Right ventricle myocardium inferior (tissue), 1 donor: ENCODE measurements at places on chromosomes 2 and 18. TPM values are rescaled to one million over a fixed set of nuclear protein-coding genes. Genes with fewer than 3 reads are reported as not detected.

Gene MYO7B
- total RNA-seq = 0.46 TPM

Gene CNRIP1
- total RNA-seq = 12.5 TPM

Gene CROCC2
- not detected for total RNA-seq

GRCh38 chr2:114472246-114472645, 29.8 kb downstream of the DPP10 start:
- no peak for DNase-seq

GRCh38 chr2:38788306-38788705, 10.3 kb downstream of the GEMIN6 start:
- no peak for DNase-seq

GRCh38 chr2:161708350-161708975, 84.2 kb downstream of the SLC4A10 start:
- DNase-seq = no peak

DNA sequence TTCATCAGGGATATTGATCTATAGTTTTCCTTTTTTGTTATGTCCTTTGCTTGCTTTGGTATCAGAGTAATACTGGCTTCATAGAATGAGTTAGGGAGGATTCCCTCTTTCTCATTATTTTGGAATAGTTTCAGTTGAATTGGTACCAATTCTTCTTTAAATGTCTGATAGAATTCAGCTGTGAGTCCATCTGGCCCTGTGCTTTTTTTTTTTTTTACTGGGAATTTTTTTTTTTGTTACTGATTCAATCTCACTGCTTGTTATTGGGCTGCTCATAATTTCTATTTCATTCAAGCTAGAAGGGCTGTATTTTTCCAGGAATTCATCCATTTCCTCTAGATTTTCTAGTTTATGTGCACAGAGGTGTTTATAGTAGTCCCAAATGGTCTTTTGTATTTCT, 103.9 kb downstream of the RND3 start:
- no peak for DNase-seq

DNA sequence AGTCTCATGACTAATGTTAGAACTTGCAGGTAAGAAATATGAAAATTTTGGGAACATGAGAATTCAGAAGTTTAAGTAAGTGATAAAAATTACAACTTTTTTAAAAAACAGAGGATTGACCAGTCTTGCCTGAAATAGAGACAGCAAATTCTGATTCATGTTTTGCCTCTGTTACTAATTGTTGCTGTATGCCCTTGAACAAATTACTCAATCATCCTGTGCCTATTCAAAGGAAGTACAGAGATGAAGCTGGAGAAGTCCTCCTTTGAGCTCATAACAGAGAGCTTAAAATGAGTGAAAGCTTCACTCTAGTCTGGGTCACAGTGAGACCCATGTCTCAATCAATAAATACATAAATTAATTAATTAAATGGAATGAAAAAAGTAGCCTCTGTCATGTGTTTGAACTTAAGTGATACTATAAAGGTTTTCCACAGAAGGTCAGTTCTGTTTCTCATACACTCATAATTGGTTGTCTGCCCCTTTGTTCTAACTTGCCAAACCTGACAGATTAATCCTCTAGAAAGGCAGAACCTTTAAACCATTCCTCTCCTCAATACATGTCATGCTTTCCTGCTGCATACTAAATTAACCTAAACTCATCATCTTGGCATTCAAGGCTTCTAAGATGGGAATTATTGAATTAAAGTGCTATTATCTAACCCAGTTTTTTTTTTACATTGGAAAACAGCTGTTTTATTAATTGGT, 374.6 kb upstream of the LRATD1 start:
- DNase-seq = no peak

DNA sequence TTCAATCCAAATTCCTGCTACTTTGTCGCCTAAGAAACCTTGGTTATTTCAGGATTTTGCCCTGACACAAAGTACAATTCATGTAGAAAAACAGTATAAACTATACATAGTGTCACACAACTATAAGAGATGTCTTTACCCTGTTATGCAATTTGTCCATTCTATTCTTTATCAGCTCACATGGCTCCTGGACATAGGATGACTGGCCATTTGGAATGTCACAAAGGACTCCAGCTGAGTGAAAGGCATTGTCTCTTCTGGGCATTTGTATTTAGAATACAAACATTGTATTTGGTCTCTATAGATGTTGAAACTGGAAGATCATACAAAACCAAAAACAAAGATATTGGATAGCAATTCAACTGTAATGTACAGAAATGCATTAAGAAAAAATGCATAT, 944.6 kb upstream of the LRRTM1 start:
- DNase-seq = no peak

DNA sequence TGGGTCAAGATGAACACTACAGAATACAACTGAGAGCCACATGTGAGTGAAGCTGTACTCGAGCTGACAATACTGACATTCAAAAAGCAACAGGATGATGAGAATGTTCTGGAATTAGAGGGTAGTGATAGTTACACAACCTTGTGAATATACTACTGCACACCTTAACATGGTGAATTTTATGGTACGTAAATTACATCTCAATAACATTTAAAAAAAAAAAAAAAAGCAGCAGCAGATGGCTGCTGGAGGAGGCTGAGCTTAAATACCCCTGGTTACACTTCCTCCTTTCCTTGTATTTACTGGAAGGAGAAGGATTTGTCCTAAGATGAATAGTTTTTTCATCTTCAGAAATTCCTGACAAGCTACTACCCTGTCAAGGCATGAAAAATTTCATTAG, 45.5 kb upstream of the CYP1B1 start:
- DNase-seq = no peak

GRCh38 chr2:218362606-218363005, 5.9 kb downstream of the CATIP start:
- no peak for DNase-seq

DNA sequence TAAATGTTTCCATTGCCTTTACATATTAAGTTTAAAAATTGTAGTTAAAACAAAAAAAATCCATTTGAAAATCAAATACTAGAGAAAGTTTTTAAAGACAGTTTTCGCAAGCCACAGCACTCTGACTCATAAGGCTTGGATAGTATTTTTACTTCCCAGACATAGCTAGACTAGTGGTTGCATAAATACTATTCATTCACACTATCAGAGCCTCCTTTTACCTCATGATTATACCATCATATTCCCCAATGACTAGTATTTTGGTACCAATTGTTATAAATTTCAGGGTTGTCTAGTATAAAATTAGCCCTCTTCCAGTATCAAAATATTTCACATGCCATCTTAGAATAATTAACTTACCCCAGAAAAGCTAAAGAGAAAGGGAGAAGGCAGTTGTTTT, 393.5 kb downstream of the ERBB4 start:
- DNase-seq = no peak
